Activated CD8-positive, alpha-beta memory T cell treated with anti-CD3 and anti-CD28 coated beads for 1 hour (primary cell): ENCODE measurements at places on chromosomes 6 and 20.

GRCh38 chr6:46366190-46366900, 124.9 kb downstream of the RCAN2 start:
- no peak for DNase-seq

DNA sequence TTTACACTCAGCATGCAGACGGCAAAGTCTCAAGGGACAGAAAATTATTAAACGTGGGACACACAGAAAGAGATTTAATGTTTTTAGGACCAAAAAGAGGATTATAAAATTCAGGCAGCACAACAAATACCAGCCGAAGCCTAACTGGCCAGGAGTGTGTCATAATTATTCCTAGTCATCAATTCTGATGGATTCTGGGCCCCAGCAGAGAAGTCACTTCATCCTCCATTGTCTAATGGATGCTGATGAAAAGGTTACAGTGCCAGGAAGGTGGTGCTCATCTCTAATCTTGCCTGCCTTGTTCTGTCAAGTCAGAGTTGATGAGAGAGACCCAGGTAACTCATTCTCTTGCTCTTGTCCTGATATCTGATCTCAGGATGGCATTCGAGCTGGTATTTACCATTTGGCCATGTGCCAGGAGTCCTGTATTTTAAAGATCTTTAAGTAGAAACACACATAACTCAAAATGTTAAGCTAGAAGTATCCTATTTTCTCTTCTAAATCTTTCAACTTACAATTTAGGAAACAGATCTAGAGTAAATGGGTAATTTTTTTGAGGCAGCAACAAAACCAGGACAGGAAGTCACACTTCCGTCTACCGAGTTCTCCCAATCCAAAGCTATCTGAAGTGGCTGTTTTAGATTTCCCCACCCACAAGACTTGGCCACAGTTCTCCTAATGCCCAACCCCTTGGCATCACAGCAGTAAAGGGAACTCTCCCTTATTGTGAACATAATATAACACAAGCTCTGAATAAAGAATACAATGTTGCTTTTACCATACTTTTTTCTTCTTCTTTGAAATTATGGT, 50.0 kb downstream of the ADAT2 start:
- DNase-seq: no peak

DNA sequence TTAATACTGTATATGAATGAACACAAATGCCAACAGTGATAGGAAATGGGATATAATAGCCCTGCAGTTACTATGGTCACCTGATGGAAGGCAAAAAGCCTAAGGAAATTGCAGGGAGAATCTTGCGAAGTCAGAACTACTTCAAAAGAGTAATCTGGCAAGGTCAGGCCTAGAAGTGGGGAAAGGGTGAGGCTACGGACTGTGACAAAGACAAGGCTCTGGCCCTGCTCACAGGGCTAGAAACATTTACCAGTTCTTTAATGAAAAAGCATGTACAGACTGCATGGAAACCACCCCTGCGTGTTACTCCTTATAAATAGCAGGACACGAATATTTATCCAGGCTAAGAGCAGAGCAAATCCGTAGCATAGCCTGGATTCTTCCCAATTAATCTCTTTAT, 52.5 kb upstream of the HECA start:
- no peak for DNase-seq

DNA sequence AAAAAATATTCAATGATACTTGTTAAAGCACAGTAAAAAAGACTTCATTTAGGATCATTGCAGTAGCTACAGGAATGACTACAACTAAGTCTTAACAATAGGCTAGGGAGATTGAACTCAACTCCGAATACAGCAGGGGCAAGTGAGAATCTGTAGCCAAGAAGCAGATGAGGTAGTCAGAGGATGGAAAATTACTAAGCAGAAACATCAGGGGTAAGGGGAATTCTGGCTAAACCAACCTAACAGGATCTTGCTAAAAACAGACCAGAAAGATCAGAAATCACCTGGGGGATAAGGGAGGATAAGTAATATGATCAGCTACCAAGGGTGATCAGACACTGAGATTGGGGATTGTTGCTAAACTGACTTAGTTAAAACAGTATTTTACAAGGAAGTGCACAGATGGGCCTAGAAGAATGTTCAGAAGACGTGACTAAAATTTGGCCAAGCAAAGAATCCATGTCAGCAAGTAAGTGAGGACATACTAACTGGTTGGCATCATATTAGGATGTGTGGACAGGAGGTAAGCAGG, 217.5 kb downstream of the TENT5A start:
- DNase-seq: no peak

DNA sequence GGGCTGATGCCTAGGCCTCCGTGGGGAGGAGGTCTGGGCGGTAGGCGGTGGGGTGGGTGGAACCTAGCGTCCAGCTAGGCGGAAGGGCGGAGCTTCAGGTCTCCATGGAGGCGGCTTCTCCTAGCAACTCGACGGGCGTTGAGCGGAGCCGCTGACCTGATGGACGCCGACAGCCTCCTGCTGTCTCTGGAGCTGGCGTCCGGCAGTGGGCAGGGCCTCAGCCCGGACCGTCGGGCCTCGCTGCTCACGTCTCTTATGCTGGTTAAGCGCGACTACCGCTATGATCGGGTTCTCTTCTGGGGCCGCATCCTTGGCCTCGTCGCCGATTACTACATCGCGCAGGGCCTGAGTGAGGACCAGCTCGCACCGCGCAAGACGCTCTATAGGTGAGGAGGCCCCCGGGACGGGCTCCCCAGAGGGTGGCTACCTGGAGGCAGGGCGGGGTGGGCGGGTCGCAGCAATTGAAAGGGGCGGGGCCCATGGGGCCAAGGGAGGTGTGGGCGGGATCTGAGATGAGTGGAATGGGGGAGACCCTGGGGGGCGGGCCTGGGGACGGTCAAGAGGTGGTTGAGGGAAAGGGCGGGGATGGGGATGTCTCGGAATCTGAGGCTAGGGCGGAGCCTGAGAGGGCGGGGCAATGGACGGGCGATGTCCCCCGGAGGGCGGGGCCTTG, at the start of gene RSPH9:
RSPH9 (plus strand) TSS at position 97 of the 673 bp plus-strand sequence; CDS start at position 160, 63 bp downstream.
- peak; percentile 51 for DNase-seq

DNA sequence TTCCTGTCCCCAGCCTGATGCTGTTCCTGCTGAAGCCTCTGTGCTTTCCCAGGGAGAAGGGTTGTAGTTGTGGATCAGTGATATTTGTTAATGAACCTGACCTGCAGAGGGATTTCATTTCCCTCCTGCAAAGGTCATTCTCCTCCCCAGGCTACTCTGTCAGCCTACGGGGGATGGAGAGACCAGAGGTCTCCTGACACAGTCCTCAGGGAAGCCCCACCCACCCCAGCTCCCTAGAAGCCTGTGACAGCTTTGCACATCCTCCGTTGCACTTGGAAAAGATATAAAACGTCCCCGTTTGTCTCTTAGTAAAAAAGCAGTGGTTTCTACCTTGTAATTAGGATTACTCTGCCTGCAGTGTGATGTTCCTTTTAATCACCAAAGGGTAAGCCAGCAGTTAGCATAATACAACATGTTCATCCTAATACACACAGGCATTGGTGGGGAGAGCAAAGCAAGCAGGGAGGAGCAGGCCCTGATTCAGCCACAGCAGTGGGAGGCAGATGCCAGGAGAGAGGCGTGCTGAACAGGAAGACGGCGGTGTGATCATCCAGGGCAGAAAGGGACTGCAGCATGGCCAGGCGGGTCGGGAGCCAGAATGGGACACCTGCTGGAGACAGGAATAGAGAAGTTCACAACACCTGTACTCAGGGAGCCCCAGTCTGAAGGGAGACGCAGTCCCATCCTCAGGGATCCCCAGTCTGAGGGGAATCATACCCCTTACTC, 293.5 kb downstream of the LRFN2 start:
- DNase-seq: no peak

DNA sequence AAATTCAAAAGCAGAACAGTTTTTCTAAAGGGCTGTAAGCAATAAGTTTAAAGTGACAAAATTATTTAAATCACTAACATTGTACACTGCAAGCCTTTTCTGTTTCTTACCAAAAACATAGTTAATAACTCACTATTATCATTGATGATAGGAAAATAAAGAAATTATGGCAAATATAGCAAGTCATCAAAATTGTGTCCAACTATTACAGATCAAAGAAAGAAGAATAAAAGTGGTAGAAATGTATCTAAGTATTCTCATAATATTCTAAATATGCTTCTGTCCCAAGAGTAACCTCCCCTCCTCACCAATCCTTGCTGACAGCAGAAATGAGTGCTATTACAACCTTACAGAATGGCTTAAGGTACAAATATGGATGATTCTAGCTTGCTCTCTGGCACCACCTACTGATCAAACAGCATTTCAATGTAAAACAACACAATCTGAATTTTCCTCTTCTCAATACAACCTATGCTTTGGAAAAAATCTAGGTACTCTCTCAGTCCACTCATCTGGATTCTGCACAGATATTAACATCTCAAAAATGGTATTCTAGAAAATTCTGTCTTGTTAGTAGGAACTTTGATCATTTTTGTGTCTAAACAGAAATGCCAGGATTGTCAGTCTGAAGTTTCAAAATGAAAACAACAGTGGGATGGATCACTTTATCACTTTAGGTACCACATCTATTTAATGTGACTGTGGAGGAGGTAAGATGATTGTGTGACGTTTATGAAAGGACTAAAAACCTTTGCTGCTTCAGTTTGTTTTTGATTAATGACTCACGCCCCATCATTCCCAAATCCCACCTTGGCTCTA, 40.9 kb downstream of the ZFP64 start:
- DNase-seq: no peak

DNA sequence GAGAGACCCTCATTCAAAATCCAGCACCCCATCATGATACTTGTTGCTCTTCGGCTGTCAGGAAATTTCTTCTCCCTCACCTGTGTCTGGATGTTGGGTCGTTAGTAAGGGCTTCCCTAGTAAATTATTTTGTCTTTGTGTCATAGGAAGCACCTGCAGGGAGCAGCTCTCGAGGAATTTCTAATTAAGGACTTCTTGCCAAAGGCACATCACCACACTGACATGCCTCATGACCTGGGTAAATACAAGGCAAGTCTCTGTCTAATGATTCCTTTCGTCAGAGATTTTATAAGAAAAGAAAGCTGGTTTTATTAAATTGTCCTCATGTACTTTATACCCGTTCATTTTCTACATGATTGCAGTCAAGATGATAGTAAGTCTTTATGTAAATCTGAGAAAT, at the start of gene NOX3:
NOX3 (minus strand) TSS at position 74 of the 400 bp plus-strand sequence; CDS start at position 35, 39 bp downstream.
- DNase-seq: no peak
